Activated CD4-positive, alpha-beta memory T cell treated with anti-CD3 and anti-CD28 coated beads for 36 hours (primary cell): ENCODE measurements at places on chromosomes 2 and 18. TPM values are rescaled to one million over a fixed set of nuclear protein-coding genes. Genes with fewer than 3 reads are reported as not detected.

The RASGRP3 gene
- total RNA-seq, result 1.9 TPM

GRCh38 chr2:161115605-161116380 is 44.4 kb upstream of the TANK start:
- peaks cover 3% of the 10 kb centered on the region for H3K4me1 ChIP-seq
- no peak overlapping the region for H3K27ac ChIP-seq
- no peak for DNase-seq
- no peaks in the 10 kb centered on the region for H3K27me3 ChIP-seq

DNA sequence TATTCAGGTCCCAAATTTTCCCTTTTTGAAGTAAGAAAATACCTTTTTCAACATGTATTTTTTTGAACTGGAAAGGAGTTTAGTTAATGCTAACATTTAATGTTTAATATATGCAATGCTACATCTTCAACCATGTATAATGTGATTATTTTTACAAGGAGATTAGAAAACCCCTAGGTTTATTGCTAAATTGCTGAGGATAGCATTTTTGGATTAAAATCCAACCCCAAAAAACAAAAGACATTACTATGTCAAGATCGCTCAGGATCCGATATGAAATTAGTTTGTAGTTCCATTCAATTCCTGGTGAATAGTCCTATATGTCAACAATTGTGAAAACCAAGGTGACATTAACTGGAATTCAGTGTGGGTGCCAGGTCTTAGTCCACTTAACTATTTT is 35.2 kb downstream of the LRP1B start:
- no peak overlapping the region for H3K4me3 ChIP-seq
- no peak for DNase-seq
- no peak overlapping the region for H3K27ac ChIP-seq
- no peaks in the 10 kb centered on the region for H3K36me3 ChIP-seq
- H3K27me3 ChIP-seq, result no peaks in the 10 kb centered on the region

GRCh38 chr18:54020966-54021365 is 203.5 kb downstream of the MBD2 start:
- no peak for DNase-seq
- no peak overlapping the region for H3K4me3 ChIP-seq
- H3K4me1 ChIP-seq, result no peaks in the 10 kb centered on the region
- H3K27me3 ChIP-seq, result peaks cover 1% of the 10 kb centered on the region
- no peaks in the 10 kb centered on the region for H3K36me3 ChIP-seq
- H3K27ac ChIP-seq, result no peak overlapping the region
